ENCODE measurements at places on chromosomes 3 and 15.

- DNase-seq: no peak
Observed at GRCh38 chr3:125367403-125368230, 7.5 kb downstream of the ZNF148 start.

DNA sequence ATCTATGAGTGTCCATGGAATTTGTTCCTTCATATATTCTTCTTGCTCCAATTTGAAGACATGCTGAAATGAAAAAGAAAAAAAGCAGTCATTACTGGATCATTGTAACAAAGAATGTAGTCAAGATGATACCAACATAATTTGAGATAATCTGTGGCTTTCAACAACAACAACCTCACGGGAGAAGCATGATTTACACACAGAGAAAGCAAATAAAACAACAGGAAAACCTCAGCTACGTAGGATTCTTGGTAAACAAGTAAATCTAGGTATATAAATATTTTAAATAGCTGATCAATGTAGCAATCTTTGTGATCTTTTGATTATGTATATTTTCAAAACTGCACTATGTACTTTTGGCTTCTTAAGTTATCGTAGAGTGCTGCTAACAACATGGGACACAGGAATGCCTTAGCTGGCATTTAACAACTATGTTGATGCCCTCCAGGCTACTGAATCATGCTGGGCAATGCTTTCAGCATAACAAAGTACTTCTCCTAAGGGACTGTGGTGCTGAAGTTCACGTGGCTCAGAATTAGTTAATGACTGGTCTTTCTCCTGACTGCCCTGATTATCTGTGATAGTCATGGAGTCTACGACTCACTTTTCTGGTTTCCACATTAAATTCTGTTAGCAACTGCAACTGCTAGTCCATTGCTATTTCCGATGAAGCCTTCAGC lies 96.5 kb upstream of the MYO5C start:
- DNase-seq: no peak

DNA sequence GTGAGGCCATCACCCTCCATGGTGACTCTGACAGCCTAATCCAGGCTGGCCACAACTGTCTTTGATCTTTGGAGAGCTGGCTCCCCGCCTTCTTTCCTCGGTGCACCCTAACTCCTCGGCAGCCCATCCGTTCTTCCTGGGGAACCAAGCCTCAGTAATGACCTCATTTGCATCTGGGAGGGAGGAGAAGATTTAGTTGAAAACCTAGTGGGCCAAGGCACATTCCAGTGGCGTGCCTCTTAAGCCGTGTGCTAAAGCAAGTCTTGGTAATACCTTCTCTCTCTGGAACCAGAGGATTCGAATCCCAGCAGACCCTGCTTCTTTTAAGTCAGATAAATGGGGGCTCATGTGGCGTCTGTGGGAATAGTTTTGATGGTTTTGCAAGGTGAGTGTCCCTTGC lies 233.1 kb downstream of the EBLN2 start:
- no peak for DNase-seq

GRCh38 chr3:50242381-50242770 lies 6.4 kb downstream of the GNAI2 start:
- no peak for DNase-seq

DNA sequence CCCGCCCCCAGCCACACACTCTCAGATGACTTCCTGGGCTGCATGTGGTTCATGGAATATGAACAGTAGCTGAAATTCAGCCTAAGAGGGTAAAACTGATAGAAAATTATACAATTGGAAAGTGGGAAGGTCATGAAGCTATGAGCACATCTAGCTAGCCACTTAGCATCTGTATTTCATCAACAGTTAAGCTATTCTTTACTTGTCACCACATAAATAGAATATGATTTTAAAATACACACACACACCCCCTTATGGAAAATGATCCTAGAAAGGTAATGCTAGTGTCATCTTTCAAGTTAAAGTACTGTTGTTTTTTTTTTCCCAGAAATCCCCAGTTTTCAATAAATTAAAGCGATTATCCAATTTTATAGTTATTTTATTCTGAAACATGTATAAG lies 3.6 kb downstream of the MAP4 start:
- DNase-seq: no peak

DNA sequence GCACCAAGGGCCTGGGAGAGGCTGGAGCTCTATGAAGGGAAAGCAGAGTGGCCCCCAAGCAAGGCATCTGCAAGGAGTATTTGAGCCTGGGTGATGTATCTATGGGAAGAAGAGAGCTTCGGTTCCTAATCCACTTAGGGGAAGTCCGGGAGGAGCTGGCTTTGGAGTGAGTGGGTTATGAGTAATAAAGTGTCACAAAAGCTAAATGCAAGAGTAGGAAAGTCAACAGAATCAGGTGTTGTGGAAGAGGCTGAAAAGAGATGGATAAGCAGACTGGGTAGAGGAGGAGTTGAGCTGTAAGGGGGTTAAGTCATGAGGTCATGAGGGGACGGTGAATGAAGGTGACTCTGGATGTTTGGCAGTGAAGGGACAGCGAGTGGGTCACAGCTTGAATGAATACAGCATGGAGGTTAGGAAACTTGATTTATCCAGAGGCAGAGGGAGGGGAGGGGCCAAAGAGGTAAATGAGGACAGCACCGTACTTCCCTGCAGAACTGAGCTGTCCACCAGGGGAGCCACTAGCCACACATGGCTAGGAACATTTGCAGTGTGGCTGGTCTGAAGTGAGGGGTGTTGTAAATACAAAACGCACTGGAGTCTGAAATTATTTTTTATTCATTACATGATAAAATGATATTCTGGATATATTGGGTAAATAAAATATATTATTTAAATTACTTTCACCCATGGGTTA lies 83.3 kb downstream of the ADCY5 start:
- no peak for DNase-seq

GRCh38 chr15:39939487-39940452 lies 5.9 kb downstream of the EIF2AK4 start:
- DNase-seq: no peak

DNA sequence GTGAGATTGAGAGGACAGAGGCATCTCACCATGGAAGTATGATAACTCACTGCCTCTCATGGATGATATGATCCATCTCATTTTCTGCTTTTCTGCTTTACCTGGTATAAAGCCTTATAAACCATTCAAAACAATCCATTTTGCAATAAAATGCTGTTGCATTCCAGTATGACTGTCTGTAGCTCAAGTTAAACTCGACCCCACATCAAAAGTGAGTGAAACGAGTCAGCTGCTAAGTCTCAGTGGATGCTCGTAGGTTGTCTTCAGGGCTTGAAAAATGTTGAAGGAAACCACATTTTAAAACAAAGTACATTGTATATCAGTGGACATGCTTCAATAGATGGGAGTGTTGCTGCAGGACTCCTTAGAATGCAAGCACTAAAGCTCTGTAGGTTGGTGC lies 839.0 kb downstream of the TUSC7 start:
- DNase-seq: no peak

DNA sequence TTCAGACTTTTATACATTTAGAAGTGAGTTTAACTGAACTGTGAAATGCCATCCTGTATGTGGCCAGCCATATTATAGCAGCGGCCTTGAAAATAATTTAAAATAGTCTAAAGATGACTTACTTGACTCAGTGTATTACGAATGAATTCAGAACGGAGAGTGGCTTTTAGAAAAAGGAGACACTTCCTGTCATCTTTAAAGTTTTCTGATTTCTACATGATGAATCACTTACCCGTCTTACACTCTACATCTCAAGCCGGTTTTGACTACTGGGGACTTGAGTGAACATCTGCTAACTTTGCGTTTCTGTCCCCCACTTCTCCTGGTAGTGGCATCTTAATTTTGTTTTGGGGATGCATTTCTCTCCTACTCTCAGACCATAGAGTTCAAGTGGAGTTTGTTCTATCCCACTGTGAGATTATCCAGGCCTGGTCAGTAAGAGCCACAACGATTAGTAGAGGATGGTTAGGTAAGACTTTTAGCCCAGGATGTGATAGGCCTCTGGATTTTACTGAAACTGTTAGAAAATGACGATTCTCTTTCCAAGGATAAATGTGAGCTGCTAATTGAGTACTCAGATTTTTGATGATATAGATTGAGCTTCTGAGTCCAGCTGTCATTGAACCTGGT lies 175.4 kb upstream of the CADPS start:
- no peak for DNase-seq

GRCh38 chr3:102114264-102114979 lies 265.1 kb downstream of the NFKBIZ start:
- no peak for DNase-seq

DNA sequence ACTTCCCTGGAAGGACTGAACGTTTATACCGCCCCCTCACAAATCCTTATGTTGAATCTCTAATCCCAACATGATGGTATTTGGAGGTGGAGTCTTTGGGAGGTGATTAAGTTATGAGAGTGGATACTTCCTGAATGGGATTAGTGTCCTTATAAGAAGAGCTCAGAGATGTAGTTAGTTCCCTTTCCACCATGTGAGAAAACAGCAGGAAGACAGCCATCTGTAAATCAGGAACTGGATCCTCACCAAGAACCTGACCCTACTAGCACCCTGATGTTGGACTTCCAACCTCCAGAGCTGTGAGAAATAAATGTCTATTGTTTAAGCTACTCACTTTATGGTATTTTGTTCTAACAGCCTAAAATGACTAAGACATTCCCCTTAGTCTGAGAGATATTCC lies 33.3 kb upstream of the SACM1L start:
- no peak for DNase-seq

DNA sequence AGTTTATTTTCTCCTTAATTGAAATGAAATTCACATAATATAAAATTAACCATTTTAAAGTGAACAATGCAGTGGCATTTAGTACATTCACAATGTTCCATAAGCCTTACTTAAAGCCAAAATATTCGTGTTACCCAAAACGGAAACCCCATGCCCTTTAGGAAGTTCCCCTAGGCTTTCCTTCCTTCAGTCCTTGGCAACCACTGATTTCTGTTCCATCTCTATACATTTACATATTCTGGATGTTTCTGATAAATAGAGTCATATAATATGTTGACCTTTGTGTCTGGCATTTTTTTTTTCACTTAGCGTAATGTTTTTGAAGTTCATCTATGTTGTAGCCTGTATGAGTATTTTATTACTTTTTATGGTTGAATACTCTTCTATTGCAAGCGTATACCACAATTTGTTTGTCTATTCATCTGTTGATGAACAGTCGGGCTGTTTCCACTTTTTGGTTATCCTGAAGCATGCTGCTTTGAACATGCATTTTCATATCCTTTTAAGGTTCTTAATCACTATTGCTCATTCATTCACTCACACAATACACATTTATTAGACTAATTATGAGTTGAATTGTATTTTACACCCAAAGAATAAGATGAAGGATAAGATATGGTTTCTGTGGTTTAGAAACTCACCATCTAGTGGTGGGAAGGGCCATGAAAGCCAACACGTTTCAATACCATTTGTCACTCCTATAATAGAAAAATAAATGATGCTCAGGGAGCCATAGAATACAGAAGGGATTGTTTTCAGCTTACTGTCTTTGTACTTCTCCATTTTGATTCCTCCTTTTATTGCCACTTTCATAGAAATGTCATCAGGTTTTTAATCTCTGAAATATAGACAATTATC lies 408.2 kb upstream of the CBLB start:
- DNase-seq: no peak

DNA sequence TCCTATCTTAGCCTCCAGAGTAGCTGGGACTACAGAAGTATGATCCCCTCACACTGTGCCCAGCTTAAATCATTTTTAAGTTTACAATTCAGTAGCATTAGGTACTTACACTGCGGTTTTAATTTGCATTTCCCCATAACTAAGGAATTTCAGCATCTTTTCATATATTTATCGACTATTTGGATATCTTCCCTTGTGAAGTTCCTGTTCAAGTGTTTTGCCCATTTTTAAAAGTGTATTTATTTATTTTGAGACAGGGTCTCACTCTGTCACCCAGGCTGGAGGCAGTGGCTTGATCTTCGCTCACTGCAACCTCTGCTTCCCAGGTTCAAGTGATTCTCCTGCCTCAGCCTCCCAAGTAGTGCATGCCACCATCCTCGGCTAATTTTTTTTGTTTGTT lies 12.5 kb upstream of the MAP2K1 start:
- no peak for DNase-seq
